Endodermal cell (in vitro differentiated cells): ENCODE measurements at places on chromosomes 11 and 22. TPM values are rescaled to one million over a fixed set of nuclear protein-coding genes. Genes with fewer than 3 reads are reported as not detected.

Gene FZD4
- total RNA-seq: 48.3 and 52.1 TPM in 2 replicates

Gene MMP27
- not detected in 2 replicates for total RNA-seq

Gene PNPLA5
- 0.68 and 0.86 TPM in 2 replicates for total RNA-seq

Gene CDKN1C
- 36.6 to 86.6 TPM (median 37.6 TPM) in 3 replicates for total RNA-seq

Gene C11orf87
- total RNA-seq: not detected in 3 replicates

Gene ROM1
- total RNA-seq: 0.84 and 1.3 TPM in 2 replicates

Gene MRPL40
- total RNA-seq: 20.6 to 26.5 TPM (median 24.5 TPM) in 3 replicates

- H3K27me3 ChIP-seq: no peaks in the 10 kb centered on the region
- no peak for DNase-seq
- H3K4me3 ChIP-seq: no peak overlapping the region
- H3K4me1 ChIP-seq: no peaks in the 10 kb centered on the region
- H3K27ac ChIP-seq: no peak overlapping the region
Observed at GRCh38 chr22:29344137-29344536, 28.6 kb upstream of the RASL10A start.

GRCh38 chr11:107272561-107272960 lies 185.1 kb downstream of the CWF19L2 start:
- H3K4me3 ChIP-seq: no peak overlapping the region
- H3K4me1 ChIP-seq: peaks cover 9% of the 10 kb centered on the region
- peak; percentile 90 for DNase-seq
- H3K27me3 ChIP-seq: no peaks in the 10 kb centered on the region

- DNase-seq: no peak
- H3K27me3 ChIP-seq: no peaks in the 10 kb centered on the region
- no peak overlapping the region for H3K27ac ChIP-seq
- no peaks in the 10 kb centered on the region for H3K4me1 ChIP-seq
Observed at GRCh38 chr11:62201376-62201775, 7.1 kb upstream of the SCGB2A1 start.

DNA sequence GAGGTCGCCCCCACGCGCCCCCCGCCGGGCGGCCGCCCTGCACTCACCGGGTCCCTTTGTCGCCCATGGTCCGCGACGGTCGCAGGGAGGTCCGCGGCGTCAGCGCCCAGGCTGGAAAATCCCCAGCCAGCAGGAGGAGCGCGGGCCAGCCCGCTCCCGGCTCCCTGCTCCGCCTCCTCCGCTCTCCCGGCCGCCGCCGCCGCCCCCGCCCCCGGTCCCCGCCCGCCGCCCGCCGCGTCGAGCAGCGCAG lies at the start of gene ARRB1:
ARRB1 (minus strand) TSS at position 121 of the 250 bp plus-strand sequence; CDS start at position 67, 54 bp downstream.
- peaks cover 19% of the 10 kb centered on the region for H3K4me1 ChIP-seq
- peak within 1 kb of the TSS; percentile 57 for H3K27ac ChIP-seq
- DNase-seq: peak; percentile 82
- no peaks in the 10 kb centered on the region for H3K27me3 ChIP-seq
- H3K4me3 ChIP-seq: peak within 1 kb of the TSS; percentile 90
- peaks cover 27% of the 10 kb centered on the region for H3K36me3 ChIP-seq

DNA sequence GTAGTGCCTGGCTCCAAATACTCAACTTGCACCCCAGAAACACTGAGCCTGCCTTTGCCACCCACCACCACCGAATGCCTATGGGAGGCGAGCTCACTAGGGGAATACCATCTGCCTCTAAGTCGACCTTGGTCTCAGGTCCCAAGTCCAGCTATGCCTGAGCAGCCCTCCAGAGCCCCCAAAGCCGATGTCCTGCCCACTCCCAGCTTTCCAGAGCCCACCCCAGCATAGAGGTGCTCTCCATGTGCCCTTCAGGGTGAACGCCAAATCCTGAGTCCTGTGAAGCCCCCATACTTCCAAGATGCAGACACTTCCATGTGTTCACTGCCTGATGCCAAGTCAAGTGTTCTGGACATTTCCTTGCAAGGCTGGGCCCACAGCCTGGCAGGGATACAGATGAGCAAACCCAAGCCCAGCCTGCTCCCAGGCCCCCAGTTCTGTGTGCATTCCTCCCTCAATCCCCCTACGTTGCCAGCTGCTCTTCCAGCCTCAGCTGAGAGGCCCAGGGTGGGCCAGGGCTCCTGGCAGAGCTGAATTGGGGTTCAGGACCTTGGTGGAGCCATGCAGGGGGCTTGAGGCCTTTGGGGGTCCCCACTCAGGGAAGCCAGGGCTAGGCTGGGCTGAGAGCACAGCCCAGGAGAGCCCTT lies 2.6 kb upstream of the KMT5B start:
- H3K4me3 ChIP-seq: no peak overlapping the region
- H3K36me3 ChIP-seq: no peaks in the 10 kb centered on the region
- H3K27ac ChIP-seq: no peak overlapping the region

DNA sequence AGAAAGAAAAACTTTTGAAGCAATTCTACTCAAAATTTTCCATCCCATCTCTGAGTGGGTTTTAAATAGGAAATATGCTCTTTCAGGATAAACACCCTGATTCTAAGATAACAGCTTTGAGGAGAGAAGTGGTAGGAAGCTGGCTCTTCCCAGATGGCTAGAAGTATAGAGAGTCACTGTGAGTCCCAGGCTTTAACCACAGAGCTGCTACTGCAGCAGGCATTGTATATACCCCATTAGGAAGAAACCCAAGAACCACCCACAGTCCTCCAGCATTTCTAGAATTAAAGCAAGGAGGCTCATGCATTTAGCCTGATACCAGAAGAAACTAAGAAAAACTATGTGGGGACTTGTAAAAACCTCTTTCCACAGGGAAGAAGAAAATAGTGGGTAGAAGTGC lies 1405.6 kb upstream of the TENM4 start:
- no peaks in the 10 kb centered on the region for H3K4me1 ChIP-seq
- H3K36me3 ChIP-seq: no peaks in the 10 kb centered on the region
- no peak overlapping the region for H3K27ac ChIP-seq
- H3K4me3 ChIP-seq: no peak overlapping the region
